ENCODE measurements at places on chromosomes 4 and X.
A peak's percentile ranks its signal among the peaks of the same experiment; 100 is the strongest.

- no peak for DNase-seq
These were observed 16.6 kb downstream of the RBBP7 start for GRCh38 chrX:16853537-16853936.

- DNase-seq: no peak
These were observed 197.8 kb downstream of the PDGFC start for GRCh38 chr4:156773648-156774357.

GRCh38 chr4:19309378-19309777 lies 942.3 kb upstream of the SLIT2 start:
- no peak for DNase-seq

- DNase-seq: no peak
These were observed 63.5 kb upstream of the TENM3 start for GRCh38 chr4:182179751-182180150.

DNA sequence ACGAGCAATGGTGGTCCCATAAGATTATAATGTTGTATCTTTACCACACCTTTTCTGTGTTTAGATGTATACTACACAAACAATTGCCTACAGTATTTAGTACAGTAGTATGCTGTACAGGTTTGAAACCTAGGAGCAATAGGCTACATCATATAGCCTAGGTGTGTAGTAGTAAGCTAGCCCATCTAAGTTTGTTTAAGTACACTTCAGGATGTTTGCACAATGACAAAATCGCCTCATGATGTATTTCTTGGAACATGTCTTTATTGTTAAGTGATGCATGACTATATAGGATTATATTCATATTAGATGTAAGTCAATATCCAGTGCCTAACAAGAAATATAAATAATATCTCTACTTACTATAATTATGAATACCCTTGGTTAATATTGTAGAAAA lies 104.6 kb downstream of the SLC10A6 start:
- DNase-seq: no peak

GRCh38 chr4:53734584-53735353 lies 143.5 kb upstream of the LNX1 start:
- no peak for DNase-seq

- no peak for DNase-seq
These were observed 50.2 kb downstream of the PRKG2 start for GRCh38 chr4:81164623-81165416.

DNA sequence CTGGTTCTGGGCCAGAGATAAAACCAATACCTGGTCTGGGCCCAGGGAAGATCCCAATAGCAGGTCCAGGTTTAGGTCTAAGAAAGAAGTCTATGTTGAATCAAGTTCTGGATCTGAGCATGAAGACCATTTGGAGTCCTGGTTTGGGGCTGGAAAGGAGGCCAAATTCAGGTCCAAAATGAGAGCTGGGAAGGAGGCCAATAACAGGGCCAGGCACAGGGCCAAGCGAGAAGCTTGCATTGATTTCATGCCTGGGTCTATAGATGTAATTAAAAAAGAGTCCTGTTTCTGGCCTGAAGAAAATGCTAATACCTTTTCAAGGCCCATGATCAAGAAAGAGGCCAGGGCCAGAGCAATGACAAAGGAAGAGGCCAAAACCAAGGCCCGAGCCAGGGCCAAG lies 3.4 kb downstream of the GPRASP1 start:
- no peak for DNase-seq

DNA sequence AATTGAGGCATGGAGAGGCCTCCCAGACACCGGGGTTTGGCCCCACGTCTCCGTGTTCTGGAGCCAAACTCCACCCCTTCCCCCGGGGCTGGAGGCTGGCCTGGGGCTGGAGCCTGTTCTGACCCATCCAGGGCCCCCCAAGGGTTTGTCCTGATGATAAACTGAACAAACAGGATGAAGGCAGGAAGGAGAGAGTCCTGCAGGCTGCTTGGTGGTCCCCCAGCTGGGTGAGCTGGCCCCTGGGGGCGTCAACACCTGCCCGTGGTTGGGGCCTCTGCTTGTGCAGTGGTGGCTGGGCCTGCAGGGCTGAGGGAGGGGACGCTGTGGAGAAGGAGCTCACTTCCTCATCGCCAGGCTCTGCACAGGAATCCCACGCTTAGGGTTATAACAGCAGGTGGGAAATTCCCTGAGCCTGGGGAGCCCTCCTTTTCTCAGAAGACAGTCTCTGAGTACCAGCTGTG lies 2.3 kb downstream of the SH3TC1 start:
- no peak for DNase-seq

DNA sequence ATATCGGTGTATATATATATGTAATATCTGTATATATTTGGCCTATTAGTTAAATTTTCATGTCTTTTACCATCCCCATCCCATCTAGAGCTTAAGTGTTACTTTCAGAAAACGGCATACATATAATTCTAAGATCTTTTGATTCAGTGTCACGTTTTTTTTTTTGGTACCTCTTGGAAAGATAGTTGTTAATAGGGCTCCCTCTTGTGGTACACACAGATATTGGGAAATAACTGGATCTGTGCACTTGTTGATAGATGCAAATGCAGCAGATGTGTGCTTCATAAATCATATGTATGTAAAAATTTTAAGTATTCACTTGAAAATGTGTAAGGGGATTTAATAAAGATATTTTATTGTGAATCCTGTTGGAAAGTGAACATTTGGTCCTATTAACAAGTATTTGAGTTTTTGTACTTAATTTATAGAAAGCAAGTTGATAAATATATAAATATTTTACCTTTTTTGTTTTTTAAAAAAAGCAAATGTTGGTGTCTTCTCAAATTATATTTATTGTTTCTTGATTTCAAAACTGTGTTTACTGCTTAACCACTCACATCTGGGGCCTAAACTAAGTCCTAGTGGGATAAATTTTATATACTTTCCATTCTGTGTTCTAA lies 74.7 kb downstream of the PAQR3 start:
- no peak for DNase-seq

DNA sequence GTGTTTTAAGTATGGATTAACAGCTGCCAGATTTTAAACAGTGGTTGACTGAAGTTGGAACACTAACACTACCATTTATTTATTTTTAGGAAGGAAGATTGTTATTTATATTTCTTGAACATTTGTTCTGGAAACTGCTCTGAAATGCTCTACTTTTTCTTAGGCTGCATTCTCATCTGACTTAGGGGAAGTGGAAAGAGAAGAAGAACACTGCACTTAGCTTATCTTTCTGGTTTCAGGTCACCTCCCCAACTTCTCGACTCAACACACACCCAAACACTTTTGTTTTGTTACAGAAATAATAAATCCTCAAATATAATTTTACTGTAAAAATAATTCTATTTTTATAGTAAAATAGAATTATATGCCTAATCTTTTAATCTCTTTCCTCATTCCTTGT lies 18.6 kb downstream of the BLTP1 start:
- no peak for DNase-seq

GRCh38 chr4:94408549-94409374 lies 43.0 kb upstream of the PDLIM5 start:
- DNase-seq: no peak

GRCh38 chr4:26953366-26953765 lies 92.7 kb downstream of the STIM2 start:
- DNase-seq: no peak

- no peak for DNase-seq
These were observed 27.5 kb upstream of the ESX1 start for GRCh38 chrX:104282166-104282725.

- DNase-seq: no peak
These were observed 32.7 kb upstream of the TCEANC start for GRCh38 chrX:13620207-13620606.

GRCh38 chr4:122980860-122981259 lies 58.5 kb upstream of the NUDT6 start:
- DNase-seq: no peak

- no peak for DNase-seq
These were observed 18.5 kb downstream of the ZCCHC18 start for GRCh38 chrX:104130808-104131207.

DNA sequence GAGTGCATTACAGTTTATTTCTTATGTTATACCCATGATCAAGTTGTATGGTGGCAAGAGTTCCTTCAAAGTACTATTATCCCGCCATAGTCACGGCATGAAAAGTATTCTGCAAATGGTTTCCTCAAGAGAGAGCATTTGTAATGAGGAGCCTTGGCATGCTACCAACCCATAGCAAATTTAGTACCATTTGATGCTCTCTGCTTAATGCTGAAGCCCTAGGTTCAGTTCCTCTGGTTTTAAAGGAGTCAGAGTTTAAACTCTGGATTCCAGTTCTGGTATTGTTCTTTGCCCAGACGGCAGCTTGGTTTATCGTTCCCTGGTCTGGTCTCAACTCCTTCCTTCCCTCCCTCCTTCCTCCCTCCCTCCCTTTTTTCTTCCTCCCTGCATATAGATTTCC lies 371.3 kb downstream of the BMPR1B start:
- DNase-seq: no peak

DNA sequence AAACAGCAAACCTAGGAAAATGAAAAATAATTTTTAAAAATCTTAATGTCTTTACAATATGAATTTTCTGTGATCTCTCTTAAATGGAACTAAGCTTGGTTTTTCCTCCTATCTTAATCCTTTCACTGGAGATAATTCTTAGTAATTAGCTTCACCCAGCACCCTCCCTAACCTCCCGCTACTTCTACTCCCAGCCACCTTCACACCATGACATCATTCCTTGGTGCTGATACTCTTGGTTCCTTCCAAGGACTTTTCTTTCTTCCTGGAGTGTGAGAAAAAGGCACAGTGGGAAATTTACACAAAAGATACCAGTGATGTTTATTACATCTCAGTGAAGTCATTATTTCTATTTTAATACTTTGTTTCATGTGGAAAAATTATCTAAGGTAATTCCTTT lies 163.6 kb upstream of the PLAC1 start:
- DNase-seq: no peak

GRCh38 chr4:173883821-173884220 lies 353.8 kb upstream of the HAND2 start:
- DNase-seq: no peak

GRCh38 chrX:10014462-10015354 lies 47.5 kb downstream of the CLDN34 start:
- DNase-seq: peak; percentile 28

DNA sequence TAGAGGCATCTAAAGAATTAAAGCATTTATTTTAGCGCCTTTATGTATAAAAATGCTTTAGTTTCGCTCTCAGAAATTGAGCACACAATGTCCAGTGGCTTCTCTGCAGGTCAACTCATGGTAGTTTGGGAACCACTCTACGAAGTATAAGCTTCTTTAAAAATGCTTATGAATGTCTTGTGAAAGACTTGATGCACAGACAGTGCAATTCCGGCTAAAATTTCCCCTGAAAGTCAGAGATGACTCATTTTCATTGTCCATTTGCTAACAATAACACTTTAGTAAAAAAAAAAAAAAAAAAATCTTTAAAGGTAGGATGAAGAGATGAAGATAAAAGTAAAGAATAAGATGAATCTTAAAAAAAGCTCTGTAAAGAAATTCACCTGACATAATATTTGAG lies 117.2 kb downstream of the PDHA2 start:
- DNase-seq: no peak

DNA sequence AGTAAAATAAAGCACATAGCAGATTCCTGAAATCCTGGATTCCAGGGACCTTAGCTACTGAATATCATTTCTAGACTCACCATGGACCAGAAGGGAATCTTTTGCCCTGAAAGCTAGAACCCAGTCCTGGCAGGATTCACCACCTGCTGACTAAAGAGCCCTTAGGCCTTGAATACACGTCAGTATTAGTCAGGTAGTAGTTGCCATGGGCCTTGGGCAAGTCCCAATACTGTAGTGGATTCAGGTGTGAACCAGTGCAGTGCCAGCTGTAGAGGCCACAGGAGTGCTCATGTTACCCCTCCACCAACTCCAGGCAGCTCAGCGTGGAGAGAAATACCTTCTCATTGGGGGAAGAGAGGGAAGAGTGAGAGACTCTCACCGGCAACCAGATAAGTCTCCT lies 64.1 kb upstream of the UBQLN2 start:
- DNase-seq: no peak

DNA sequence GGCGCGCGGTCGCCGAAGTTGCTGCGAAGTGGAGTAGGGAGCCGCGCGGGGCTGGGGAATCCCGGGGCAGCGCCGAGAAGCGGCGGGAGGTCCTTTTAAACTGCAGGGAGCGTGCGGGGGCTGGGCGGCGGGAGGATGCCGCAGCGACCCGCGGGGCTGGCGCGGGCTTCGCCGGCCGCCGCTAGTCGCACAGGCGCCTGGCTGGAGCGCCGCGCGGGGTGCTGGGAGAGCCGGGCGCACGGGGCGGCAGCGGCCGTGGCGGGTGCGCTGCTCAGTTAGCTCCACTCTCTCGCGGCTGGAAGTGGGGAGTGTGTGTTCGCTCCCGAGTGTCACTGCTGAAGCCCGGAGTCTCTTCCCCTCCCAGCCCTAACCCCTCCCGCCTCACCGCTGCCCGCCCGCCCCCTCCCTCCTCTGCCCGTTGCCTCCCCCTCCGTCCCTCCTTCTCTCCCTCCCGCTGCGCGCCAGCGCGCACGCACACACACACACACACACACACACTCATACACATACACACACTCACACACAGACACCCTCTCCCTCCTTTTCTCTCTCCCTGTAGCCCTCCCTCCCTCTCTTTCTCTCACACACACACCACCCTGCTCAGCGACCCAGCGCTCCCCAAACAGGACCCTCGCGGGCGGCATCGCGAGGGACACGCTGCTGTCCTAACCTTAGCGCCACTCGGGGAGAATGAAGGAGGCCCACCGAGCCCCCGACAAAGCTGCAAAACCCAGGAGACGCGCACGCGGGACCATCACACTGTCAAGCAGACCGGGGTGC lies at the start of gene NDNF:
NDNF (minus strand) TSS at position 312 of the 780 bp plus-strand sequence. CDS start 26,698 bp downstream, outside the sequence.
- DNase-seq: no peak

GRCh38 chr4:47012676-47013075 lies 18.7 kb upstream of the GABRB1 start:
- DNase-seq: no peak

DNA sequence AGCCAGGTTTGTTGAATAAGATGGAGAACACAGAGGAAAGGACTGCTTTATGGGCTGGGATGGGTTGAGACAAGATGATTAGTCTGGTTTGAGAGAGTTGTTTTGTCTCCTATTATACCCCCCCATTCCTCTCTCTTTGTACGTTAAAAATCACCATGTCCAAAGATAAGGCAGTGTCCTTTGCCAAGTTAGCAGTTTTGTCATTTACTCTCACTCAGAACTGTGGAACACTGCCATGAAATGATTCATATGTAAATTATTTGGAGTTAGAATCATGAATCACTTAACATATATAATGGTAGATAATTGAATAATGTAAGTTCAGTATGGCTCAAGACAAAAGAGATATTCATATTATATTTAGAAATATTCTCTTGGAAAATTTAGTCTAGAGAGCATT lies 151.3 kb downstream of the DCLK2 start:
- DNase-seq: no peak

Measured in D721Med (cell line).